Epithelial cell of prostate (primary cell): ENCODE measurements at places on chromosomes 6 and 20.

GRCh38 chr6:150654608-150655007, 54.9 kb downstream of the PLEKHG1 start:
- DNase-seq = no peak

GRCh38 chr6:16578695-16579285, 182.5 kb downstream of the ATXN1 start:
- no peak for DNase-seq

DNA sequence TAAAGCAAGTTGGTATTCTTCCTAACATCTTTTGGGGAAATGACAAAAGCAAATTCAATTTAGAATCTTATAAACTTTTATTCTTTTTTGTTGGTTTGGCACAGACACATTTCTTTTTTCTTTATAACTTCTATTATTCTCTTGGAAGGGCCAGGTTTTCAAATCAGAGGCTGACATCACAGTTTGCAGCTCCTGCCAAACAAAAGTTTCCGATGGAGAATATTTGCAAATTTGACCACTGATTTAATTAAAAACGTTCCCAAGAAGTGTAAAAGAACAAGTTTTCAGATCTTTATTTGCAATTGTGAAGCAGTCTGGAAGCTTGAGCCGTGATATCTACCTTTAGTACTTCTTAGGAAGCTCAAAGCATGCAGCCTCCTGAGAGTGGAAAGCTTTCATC, 53.8 kb upstream of the CD83 start:
- DNase-seq = no peak

GRCh38 chr6:22069306-22069800, 227.5 kb downstream of the PRL start:
- DNase-seq = no peak

DNA sequence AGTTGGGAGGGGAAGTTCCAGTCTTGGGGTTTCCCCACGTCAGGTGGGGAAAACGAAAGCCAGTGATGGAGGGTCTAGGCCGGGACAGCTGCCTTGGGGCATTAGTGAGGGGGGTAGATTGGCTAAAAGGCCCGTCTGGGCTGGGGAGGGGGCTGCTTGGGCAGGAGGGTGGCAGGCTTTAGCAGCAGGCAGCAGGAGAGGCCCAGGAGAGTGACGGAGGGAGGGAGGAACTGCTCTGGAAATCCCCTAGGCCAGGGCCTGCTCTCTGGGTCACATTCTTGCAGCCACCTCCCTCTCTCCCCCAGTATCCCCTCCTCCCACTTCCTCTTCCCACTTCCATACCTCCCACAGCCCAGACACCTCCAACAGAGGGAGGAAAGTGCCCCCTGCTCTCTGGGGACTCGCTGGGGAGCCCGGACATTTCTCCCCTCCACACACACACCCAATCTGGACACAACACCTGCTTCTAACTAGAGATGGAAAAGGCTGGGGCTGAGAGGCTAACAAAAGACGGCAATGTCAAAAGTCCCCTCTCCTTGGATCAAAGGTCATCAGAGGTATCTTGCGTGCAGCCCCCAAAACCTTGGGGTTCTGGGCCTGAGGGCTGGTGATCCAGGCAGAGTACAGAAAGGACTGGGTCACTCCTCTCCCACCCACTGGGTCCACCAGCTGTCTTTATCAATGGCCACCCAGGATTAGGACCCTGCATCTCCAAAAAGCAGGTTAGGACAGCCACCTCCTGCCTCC, 1.8 kb downstream of the NFKBIE start:
- DNase-seq = no peak

- no peak for DNase-seq
These were observed 375.4 kb upstream of the HS3ST5 start for GRCh38 chr6:114718186-114718585.

DNA sequence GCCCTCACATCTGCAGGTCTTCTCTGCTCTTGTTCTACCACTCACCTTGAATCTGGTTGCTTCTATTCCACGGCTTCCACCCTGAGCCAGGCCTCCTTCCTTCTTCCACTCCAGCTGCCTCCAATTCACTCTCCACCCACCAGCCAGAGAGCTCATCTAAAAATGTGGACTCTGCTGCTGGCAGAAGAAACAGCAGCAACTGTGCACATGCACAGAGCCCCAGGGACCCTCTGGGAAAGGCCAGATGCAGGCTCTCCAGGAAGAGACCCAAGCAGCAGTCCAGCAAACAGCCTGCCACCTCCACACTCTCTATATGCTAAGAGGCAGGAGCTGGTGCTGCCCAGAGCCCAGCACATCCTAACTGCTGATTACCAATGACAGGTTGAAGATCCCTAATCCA, 162.6 kb upstream of the TOP1 start:
- DNase-seq = no peak

DNA sequence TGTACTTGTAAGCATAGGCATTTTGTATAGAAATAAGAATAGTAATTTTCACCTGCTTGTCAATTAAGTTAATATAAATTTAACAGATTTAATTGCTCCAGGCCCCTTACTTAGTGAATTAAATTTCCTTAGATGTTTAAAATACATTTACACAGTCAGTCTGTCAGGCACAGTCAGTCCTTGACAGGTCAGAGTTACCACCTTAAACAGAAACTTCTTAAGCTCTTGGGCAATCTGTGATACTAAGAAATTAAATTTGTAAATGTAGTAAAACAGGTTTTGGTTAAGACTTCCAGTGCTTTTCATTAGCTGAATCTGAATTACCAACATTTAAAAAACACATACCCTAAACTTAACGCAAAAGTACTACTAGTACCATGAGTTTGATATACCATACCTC, 15.9 kb downstream of the PTPRA start:
- no peak for DNase-seq

DNA sequence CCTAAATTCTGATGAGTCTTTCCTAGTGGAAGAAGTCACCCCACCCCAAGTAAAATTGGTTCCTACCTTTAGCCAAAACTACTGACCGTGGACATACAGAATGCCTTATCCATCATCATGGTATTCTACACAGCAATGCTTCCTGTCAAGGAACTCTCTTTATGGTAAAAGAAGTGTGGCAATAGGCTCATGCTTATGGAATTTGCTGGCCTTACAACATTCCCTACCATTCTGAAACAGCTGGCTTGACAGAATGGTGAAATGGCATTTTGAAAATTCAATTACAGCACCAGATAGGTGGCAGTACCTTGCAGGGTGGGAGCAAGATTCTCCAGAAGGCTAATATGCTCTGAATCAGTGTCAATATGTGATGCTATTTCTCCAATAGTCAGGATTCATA, 41.8 kb upstream of the BACH2 start:
- DNase-seq = no peak

- no peak for DNase-seq
These were observed 186.5 kb downstream of the PDE7B start for GRCh38 chr6:136037876-136038460.

DNA sequence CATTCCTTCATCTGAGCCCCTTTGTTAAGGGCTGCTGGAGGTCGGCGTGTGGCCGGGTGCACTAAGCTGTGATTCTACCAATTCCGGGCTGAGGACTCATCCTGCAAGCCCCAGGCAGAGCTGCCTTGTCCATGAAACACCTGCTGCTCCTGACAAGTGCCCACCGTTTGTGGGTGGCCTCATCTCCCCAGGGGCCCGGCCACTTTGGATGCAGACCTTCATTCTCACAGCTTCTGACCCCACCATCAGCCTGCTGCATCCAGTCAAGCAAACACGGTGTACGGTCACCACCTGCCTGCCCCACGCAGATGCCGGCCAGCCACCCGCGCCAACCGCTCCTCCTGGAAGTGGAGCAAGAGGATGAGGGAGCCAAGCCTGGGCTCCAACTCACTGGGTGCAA, 382.7 kb downstream of the THBS2 start:
- DNase-seq = no peak

- no peak for DNase-seq
These were observed 6.4 kb upstream of the EXOC2 start for GRCh38 chr6:699319-699718.

- no peak for DNase-seq
These were observed 70.3 kb upstream of the RALGAPA2 start for GRCh38 chr20:20782755-20783154.

DNA sequence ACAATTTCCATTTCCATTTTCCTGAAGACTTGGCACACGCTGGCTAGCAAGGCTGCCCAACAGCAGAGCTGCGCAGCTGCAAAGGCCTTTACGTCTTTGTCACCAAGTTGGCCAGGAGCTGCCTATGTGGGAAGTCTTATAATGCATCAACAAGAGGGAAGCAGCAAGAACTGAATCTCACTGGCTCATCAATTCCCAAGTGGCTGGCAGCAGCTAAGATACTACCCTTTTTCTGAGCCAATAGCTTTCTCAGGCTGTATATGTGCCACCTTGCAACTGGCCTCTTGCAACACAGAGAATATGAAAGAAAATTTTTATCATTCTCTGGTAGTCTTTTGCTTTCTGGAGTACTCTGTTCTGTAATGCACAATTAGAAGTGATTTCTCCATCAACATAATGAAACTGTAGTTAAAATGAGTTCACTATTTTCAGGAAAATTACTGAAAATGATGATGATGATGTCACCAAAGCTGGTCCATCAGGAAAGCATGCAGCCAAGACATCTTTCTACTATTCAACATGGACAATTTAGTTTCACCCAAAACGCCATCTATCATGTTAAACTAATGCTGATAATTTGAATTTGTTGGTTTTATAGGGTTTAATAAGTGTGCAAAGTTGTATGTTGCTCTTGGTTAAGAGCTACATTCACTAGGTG, 97.3 kb upstream of the FOXA2 start:
- no peak for DNase-seq

DNA sequence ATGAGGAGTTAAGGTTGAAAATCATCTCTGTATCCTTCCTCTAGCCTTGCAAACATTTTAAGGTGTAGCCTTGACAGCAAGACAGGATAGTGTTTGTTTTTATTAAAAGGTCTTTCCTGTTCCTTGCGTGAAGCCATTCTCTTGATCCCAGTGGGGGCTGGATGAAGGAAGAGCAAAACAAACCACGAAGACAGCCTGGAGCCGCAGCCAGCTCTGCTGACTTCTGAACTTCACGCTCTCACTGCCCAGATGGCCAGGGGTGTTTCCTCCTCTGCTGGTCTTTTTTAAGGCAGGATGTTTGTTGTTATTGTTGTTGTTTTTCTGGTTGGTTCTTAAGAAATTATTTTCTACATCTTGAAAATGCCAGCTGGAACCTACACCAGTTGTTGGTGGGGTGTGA, 156.4 kb downstream of the MTHFD1L start:
- no peak for DNase-seq

- DNase-seq = no peak
These were observed 373.6 kb downstream of the CDH26 start for GRCh38 chr20:60331688-60332300.

DNA sequence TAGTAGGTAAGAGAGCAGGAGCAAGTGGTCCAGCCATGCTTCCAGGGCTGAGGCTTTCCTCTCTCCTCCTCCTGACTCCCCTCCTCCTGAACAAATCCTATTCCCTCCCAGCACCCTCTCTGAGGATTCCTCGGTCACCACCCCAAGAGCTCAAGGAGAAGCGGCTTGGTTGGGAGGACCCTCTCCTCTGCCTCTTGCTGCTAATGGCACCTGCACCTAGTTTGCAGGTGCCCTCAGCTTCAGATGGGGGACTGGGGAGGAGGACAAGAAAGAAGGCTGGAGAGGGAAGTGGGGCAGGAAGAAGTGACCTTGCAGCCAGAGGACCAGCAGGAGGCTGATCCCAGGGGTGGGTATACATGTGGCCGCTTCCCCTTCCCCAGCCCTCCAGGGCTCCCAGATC, 17.5 kb downstream of the NCR2 start:
- DNase-seq = no peak

DNA sequence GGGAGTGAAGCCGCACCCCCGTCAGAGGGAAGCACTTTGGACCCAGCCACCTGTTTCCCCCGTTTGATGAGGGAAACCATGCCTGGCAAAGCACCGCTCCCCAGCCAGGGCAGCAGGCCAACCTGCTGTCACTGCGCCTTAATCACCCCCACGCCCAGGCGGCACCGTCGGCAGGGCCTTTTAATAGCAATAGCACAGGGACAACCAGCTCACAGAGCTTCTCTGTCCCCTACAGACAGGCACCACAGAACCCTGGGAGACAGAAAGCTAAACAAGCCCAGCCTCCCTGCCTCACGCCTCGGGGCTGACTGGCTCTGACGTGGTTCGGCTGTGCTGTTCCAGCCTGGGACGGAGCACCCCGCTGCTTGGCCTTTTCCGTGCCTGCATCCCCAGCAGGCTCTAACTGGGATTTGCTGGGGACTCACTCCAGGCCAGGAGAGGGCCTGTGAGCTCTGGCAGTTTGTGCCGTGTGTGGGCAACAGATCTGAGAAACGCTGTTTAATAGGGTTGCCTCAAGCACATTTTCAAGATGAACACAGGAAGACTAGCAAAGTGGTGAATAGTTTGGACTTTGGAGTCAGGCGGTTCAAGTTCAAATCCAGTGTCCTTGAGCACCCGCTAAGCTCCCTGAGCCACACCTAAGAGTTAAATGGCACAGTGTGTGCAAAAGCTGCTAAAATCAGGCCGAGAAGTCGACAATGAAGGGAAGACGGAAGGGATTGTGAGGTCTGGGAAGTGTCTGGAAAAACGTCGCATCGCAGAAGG, 223.8 kb downstream of the NRN1 start:
- no peak for DNase-seq

- no peak for DNase-seq
These were observed 108.2 kb upstream of the NFATC2 start for GRCh38 chr20:51650685-51651134.

DNA sequence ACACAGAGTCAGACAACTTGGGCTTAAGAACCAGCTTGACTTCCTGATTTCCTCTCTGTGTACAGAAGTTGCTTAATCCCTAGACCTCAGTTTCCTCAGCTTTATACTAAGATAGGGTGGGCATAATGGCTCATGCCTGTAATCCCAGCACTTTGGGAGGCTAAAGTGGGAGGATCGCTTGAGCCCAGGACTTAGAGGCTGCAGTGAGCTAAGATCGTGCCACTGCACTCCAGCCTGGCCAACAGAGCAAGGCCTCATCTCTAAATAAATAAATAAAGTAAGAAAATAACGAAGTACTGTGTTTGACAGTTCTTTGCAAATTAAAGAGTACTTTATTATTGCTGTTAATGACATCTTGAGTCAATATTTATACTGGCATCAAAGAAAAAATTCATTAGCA, 41.7 kb downstream of the CNKSR3 start:
- no peak for DNase-seq

DNA sequence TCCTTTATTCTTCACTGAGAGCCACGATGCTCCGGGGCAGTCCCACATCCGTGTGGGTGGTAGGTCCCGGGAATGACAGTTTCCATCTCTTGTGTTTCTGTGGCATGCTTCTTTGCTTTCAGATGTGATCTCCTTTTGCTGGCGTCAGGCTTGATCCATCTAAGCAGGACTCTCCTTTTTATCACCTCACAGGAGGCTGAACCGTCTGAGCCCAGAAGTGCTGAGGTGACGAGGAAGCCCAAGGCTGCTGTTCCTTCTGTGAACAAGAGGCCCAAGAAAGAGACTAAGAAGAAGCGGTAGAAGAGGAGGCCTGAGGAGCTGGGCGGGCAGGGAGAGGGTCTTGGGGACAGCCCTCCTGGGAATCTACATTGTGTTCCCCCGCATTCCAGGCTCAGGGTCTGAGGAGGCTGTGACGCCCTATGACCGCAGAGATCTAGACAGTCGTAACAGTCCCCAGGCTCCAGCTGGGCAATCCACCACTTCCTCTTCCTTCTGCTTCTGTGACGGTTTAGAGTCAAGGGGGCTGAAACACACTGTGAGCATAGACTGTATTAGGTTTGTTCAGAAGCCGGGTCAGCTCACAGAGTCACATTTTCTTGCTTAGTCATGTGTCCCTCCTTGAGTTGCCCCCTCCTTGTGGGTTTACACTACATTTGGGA, 26.8 kb downstream of the MANBAL start:
- no peak for DNase-seq

- no peak for DNase-seq
These were observed 173.0 kb upstream of the ECI2 start for GRCh38 chr6:4308364-4308763.

GRCh38 chr6:41652866-41653652, 14.8 kb downstream of the MDFI start:
- no peak for DNase-seq

- no peak for DNase-seq
These were observed 314.0 kb upstream of the RSPO3 start for GRCh38 chr6:126804332-126805064.
